Omental fat pad (tissue), 4 donors: ENCODE measurements at places on chromosomes 6 and 20.

- DNase-seq, result no peak
These were observed 197.3 kb upstream of the PROKR2 start for GRCh38 chr20:5513975-5514516.

DNA sequence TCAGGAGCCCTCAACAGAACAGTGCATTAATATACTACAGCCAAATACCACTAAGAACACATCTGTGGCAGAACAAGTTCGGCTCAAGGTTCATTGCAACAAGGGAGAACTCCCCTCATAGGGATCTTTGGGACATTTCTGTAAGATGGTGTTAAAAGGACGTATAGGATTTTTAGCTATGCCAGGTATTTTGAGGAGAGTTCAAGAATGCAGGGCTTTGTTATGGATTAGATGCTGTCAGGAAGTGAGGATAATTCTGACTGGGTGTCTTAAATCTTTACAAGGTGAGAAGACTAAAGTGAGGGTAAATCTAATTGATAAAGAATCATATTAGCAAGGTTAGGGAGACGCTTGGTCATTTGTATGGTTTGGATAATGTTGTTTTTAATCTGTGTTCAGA lies 83.7 kb upstream of the AHI1 start:
- no peak for DNase-seq

DNA sequence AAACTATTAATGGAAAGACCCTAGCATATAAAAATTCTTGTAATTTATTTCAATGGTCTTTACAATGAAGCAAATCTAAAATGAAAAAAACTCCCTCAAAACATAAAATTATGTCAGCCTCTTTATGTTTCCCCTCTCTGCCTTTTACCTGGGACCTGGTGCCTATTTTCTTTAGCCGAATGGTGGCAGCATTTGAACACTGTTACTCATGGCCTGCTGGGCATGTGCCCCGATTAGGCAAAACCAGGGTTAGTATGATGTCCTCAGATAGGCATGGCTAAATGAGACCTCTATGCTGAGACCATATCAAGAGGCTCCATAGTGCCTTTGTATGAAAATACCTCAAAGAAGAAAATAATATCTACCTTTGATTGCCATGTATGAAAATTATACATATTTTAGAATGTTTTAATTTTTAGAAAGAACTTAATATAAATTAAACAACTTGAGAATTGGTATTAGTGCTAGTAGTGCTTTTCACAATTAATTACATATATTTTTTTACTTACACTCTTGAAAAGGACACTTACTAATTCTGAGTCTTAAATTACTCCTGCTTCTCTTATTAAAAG lies 22.5 kb upstream of the C6orf58 start:
- no peak for DNase-seq

DNA sequence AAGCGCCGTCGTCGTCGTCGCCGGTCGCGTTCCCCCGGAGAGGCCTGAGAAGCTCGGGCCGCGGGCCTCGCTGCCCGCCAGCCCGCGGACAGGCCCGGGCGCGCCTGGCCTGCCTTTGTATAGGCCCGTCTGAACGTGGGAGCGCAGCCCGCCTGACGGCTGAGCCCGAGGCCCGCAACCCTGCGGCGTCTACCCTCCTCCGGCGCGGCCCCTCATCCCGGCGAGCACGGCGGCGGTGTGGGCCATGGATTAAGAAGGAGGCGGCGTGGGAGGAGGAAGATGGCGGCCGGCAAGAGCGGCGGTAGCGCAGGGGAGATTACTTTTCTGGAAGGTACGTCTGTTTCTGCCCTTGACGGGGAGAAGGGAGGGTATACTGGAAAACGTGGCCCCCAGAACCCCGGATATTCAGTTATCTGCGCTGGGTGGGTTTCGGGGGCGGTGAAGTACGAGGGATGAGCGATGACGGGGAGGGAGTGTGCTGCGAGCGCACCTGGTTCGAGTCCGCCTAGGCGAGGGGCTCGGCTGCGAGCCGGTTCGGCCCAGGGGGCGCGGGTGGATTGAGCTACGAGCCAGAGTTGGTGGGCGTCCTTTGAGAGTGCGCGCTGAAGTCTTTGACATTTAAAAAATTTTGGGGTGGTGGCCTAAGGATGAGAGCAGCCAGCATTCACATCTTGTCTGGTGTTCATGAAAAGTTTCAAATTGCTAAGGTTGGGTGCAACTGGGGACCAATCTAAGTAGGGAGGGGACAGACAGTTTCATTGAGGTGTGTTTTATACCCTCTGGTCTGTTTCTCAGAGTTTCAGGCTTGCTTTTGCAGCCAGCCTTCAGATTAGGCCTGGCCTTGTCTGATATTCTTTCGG lies 796 bp downstream of the SENP6 start:
- no peak for DNase-seq

DNA sequence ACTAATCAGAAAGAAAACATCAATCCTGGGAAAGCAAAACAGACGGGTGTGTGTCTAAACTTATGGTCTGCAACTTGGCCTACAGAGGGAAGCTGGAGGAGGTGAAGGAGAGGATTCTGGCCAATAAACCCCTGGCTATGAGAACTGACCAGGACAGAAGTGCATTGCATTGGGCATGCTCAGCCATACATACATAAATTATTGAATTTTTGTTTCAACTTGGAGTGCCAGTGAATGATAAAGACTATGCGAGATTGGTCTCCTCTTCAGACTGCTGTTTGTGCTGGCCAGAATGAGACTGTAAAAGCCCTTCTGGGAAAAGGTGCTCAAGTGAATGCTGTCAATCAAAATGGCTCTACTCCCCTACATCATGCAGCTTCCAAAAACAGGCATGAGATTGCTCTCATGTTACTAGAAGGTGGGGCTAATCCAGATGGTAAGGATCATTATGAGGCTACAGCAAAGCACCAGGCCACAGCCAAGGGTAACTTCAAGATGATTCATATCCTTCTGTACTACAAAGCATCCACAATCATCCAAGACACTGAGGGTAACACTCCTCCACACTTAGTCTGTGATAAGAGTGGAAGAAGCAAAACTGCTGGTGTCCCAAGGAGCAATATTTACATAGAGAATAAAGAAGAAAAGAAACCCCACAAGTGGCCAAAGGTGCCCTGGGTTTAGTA lies 17.4 kb downstream of the ADNP start:
- DNase-seq, result no peak

- no peak for DNase-seq
These were observed 97.5 kb downstream of the PSMG4 start for GRCh38 chr6:3356056-3356823.

GRCh38 chr20:45308117-45308778 lies at the start of gene MATN4:
MATN4 (minus strand) TSS chr20:45308299; CDS start chr20:45305582, 2,717 bp downstream.
- no peak for DNase-seq

DNA sequence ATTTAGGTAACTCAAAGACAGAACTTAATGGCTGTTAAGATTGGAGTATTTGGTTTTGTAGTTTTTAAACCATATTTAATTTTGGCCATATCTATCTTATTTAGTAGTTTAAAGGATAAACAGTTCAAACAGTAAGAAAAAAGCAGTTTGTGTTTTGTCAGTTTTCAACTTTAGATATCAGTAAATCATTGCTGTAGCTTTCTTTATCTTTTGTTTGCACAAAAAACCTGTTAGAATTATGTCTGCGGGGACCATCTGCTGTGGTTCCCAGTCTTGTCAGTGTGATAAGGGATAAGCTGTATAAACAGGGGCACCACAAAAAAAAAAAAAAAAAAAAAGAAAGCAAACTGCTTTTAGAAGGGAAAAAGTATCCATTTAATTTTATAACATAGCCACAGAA lies 40.9 kb downstream of the CDKAL1 start:
- DNase-seq, result no peak

DNA sequence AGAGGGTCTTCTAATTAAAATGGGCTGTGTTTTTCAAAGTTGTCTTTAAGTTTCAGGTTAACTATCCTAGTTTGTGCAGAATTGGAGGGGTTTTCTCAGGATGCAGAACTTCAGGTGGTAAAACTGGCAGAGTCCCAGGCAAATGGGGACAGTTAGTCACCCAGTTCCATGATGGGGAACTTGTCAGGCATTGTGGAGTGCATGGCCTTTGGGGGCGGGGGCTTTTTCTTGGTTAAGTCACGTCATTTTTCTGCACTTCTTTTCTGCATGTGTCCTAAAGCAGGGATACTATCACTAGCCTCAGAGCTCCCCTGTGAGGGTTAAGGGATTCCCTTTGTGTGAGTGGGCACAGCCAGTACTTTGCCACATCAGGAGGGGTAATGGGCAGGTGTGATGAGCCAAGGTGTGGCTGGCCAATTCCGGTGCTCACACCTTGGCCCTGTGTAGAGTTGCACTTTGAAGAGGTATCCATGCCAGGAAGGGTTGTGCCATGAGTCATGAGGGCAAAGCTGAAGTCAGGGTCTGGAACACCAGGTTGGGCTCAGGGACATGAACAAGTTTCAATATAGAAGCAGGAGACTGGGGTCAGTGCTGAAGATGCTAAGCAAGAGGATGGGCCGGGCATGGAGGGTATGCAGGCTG lies 126.0 kb upstream of the RREB1 start:
- no peak for DNase-seq

DNA sequence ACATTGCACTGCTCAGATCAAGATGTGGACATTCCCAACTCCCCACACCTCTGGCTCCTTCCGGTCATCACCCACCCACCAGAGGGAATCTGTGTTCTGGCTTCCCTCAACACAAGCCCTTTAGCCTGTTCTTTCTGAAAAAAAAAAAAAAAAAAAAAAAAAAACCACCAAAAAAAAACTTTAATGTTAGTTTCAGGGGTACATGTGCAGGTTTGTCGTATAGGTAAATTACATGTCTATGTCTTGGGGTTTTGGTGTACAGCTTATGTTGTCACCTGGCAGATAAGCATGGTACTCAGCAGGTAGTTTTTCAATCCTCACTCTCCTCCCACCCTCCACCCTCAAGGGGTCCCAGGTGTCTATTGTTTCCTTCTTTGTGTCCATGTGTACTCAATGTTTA lies 135.8 kb upstream of the FOXA2 start:
- DNase-seq, result no peak

GRCh38 chr6:167668019-167668753 lies 158.5 kb upstream of the AFDN start:
- no peak for DNase-seq

- no peak for DNase-seq
These were observed 172.4 kb downstream of the MOXD1 start for GRCh38 chr6:132228894-132229293.

- DNase-seq, result no peak
These were observed 62.1 kb upstream of the RGS17 start for GRCh38 chr6:153192943-153193885.

- DNase-seq, result no peak
These were observed 8.9 kb upstream of the CDSN start for GRCh38 chr6:31129130-31129529.
